ENCODE measurements at places on chromosomes 11 and 22.

DNA sequence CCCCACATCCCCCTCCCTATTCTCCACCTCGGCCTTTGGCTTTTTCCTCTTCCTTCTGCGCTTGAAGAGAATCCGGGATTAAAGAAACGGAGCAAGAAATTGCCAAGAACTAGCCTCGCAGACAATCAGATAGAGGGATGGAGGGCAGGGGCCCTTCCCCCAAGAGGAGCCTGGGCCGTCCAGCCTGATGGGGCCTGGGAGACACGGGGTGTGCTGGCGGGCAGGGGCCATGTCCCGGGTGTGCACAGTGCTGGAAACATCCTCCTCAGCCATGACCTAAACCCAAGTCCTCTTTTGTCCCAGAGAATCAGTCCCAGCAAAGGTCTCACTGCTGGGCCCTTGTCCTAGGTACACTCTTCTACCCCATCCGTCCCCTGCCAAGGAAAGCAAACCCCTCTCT is 47.7 kb upstream of the LMO1 start:
- no peak for DNase-seq

GRCh38 chr22:38681582-38682335 is at the start of gene TOMM22:
Gene TOMM22, plus strand, starts transcription at chr22:38681957. Its CDS starts 22 bp downstream, at chr22:38681979.
- peak; percentile 80 for DNase-seq

DNA sequence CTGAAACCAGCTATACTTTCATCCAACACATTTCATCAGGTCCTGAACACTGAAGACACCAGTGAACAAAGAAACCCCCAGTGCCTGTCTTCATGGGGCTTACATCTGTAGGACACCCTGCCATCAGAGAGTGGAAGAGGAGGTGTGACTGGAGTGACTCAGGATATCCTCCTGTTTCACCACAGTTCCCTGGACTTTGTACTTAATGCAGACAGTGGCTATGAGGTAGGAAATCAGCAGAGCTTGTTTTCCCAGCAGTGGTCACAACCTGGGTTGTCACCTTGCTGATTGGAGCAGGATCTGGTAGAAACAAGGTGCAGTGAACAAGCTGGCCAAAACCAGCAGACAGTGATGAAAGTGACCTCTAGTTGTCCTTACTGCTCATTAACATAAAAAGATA is 128.8 kb downstream of the KIRREL3 start:
- no peak for DNase-seq

GRCh38 chr22:22811016-22812009 is 76.3 kb upstream of the IGLL5 start:
- no peak for DNase-seq

- DNase-seq, result no peak
Observed at GRCh38 chr11:117820516-117820915, 4.0 kb downstream of the FXYD2 start.

GRCh38 chr22:28015676-28016601 is 96.9 kb upstream of the PITPNB start:
- no peak for DNase-seq
